ENCODE measurements at places on chromosomes 5 and 9.

DNA sequence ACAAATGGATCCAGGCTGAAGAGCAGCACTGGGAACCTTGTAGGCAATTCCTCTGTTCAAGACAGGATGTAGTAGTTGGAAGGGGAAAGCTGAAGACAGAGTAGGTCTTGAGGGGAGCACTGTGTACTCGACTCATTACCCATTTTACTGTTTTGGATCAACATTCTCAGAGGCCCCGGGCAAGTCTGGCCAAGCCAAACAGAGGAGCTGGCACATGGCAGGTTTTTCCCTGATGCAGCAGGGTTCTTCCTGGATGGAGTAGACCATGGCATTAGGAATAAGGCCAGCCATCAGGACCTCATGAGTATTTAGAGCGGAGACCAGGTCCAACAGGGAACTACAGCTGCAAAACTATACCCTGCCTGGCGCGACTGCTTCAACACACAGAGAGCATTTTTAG is 4.4 kb downstream of the SVEP1 start:
- H3K4me3 ChIP-seq: no peak overlapping the region
- no peaks in the 10 kb centered on the region for H3K4me1 ChIP-seq
- H3K36me3 ChIP-seq: no peaks in the 10 kb centered on the region
- H3K27ac ChIP-seq: no peak overlapping the region
- no peak for DNase-seq

GRCh38 chr5:149665416-149666175 is 64.5 kb upstream of the PPARGC1B start:
- no peaks in the 10 kb centered on the region for H3K4me1 ChIP-seq
- H3K4me3 ChIP-seq: no peak overlapping the region
- DNase-seq: peak; percentile 36
- no peaks in the 10 kb centered on the region for H3K27me3 ChIP-seq

GRCh38 chr9:136021171-136021871 is 60.1 kb upstream of the UBAC1 start:
- peak; percentile 67 for DNase-seq
- no peak overlapping the region for H3K27ac ChIP-seq
- H3K27me3 ChIP-seq: no peaks in the 10 kb centered on the region
- no peaks in the 10 kb centered on the region for H3K36me3 ChIP-seq

DNA sequence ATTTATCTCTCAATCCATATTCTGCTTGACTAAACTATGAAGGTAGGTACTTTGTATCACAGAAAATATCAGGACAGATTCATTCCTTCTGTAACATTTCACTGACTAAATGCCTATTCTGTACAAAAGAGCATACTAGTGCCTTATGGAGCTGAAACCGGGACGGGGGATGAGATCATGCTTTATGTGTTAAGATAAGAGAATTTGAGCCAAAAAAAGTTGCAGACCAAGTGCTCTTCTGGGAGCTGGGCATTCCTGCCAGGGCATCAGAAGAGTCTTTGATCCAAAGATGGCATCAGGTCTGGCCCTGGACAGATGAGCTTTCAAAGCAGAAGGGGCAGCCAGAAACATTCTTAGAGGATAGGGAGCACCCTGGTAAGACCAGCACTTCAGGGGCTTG is 27.5 kb upstream of the GLIPR2 start:
- H3K27me3 ChIP-seq: no peaks in the 10 kb centered on the region
- H3K27ac ChIP-seq: no peak overlapping the region
- H3K4me1 ChIP-seq: no peaks in the 10 kb centered on the region

GRCh38 chr5:88667496-88668201 is 215.3 kb downstream of the MEF2C start:
- H3K27ac ChIP-seq: peak overlapping the region; percentile 89
- no peaks in the 10 kb centered on the region for H3K36me3 ChIP-seq
- peak overlapping the region; percentile 57 for H3K4me3 ChIP-seq
- peaks cover 5% of the 10 kb centered on the region for H3K4me1 ChIP-seq
- DNase-seq: peak; percentile 79

- no peaks in the 10 kb centered on the region for H3K4me1 ChIP-seq
- no peak overlapping the region for H3K4me3 ChIP-seq
- DNase-seq: no peak
- no peaks in the 10 kb centered on the region for H3K36me3 ChIP-seq
- no peak overlapping the region for H3K27ac ChIP-seq
Measured at GRCh38 chr5:73405691-73406090, 42.9 kb downstream of the FOXD1 start.

- H3K27me3 ChIP-seq: no peaks in the 10 kb centered on the region
- no peak overlapping the region for H3K4me3 ChIP-seq
- no peak for DNase-seq
- H3K36me3 ChIP-seq: no peaks in the 10 kb centered on the region
- no peaks in the 10 kb centered on the region for H3K4me1 ChIP-seq
Measured at GRCh38 chr5:59790776-59791475, 102.6 kb downstream of the PDE4D start.

DNA sequence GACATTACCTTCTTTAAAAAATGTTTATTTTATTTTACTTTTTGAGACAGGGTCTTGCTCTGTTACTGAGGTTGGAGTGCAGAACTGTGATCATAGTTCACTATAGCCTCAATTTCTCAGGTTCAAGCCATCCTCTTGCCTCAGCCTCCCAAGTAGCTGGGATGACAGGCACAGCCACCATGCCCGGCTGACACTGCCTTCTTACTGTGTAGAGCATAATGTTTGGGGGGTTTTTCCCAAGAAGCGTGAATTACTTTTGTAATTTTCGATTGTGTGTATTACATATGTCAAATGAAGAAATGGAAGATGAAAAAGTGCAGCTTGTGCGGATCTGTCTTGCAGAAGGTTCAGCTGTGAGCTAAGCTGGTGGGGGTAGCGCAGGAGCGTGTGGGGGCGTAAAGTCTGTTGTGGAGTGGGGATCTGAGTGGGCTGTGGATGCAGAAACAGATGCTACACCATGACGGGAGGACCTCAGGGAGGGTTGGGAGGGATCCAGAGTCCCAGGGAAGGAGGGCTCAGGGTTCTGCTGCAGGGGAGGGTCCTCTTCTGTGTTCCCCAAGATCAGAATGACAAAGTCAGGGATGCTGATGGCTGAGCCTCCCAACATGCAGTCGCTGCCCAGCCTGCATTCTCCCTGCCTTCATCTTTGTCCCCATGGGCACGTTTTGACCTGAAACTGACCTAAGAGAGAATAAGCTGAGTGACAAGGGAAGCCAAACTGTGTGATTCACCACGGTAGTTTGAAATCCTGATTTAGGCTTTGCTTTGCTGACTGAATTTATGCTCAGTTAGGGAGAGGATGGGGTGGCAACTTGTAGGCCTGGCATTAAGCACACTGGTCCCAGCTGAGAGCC is 6.8 kb upstream of the ANKRD33B start:
- H3K4me3 ChIP-seq: no peak overlapping the region
- no peak for DNase-seq
- peaks cover 2% of the 10 kb centered on the region for H3K27me3 ChIP-seq
- peaks cover 11% of the 10 kb centered on the region for H3K4me1 ChIP-seq
- H3K27ac ChIP-seq: no peak overlapping the region
- no peaks in the 10 kb centered on the region for H3K36me3 ChIP-seq

DNA sequence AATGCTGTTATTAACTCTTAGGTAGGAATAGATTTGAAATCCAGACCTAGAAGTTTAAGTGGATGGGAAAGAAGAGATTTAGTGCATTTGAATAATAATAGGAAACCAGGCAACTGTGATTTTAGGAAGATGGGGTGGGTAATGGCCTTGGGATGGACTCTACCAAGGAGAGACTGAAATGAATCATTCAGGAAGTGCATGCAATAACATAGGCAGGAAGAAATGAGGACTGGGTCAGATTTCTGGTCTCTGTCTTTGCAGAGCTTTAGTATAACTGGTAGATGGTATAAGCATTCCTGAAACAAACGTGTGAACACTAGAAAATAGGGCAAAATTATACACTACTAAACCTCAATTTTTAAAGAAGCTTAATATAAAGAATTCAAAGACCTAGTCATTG is 274.4 kb upstream of the CLINT1 start:
- DNase-seq: no peak
- H3K27me3 ChIP-seq: no peaks in the 10 kb centered on the region
- no peaks in the 10 kb centered on the region for H3K36me3 ChIP-seq
- no peak overlapping the region for H3K4me3 ChIP-seq
- no peak overlapping the region for H3K27ac ChIP-seq
- H3K4me1 ChIP-seq: peaks cover 10% of the 10 kb centered on the region

- no peaks in the 10 kb centered on the region for H3K4me1 ChIP-seq
- no peak overlapping the region for H3K27ac ChIP-seq
- H3K4me3 ChIP-seq: no peak overlapping the region
- no peak for DNase-seq
Measured at GRCh38 chr5:90112033-90112692, 297.4 kb downstream of the CETN3 start.

GRCh38 chr5:33894566-33894965 is 2.8 kb upstream of the ADAMTS12 start:
- H3K27ac ChIP-seq: no peak overlapping the region
- H3K4me1 ChIP-seq: peaks cover 11% of the 10 kb centered on the region
- DNase-seq: no peak
- no peak overlapping the region for H3K4me3 ChIP-seq

DNA sequence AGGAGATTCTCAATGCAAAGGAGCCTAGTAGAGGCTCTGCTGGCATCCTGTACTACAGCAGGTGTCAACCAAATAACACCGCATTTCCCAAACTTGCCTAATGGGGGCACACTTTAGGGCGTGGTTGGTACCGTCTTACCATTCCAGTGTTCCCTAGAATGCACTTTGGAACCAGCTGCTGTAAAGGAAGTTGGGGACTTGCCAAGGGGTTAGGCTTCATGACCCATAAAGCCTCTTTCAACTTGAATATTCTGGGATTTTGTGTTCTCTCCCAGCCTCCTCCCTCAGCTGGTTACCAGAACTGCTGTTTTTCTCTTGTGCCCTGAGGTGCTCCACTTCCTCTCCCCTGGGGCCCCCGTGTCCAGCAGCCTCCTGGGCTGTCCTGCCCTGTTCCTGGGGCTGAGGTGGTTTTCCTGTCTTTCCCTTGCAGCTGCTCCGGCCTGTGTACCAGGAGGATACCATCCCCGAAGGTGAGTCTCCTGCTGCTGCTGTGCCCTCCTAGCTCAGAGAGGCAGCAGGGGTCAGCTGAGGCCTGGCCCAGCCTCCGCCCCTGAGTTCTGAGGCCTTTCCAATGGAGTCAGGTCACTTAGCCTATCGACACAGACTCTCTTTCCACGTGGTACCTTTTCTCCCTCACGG is 44.7 kb downstream of the RGS3 start:
- H3K27me3 ChIP-seq: no peaks in the 10 kb centered on the region
- H3K4me1 ChIP-seq: peaks cover 3% of the 10 kb centered on the region
- DNase-seq: peak; percentile 70
- no peak overlapping the region for H3K27ac ChIP-seq
- no peak overlapping the region for H3K4me3 ChIP-seq

DNA sequence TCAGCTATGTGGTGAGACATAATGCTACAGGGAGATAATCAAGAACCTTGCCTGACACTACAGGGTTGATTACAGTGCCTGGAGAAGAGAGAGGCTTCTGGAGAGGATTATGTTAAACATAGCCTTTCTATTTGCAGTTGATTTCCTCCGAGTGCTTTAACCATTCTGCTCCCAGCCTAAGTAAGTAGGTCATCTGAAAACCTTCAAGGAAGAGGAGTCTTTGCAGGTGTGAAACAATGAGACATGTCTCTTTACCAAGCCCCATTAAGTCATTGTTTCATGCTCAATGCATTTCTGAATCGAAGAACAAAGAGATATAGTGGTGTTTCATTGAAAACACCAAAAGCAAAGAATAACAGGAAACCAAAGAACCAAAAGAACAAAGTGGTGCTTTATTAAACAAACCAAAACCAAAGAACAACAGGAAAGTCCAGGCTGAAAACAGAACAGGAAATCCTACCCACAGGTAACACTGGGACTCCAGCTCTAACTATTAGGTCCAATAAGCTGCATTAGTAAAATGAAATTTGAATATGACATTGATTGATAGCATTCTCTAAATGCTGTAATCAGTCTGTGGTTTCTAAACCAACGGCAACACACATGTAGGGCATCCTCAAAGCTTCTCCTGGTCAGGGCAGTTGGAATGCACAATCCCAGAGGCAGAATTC is 113.3 kb upstream of the SPATA31D4 start:
- H3K4me3 ChIP-seq: no peak overlapping the region
- peaks cover 4% of the 10 kb centered on the region for H3K27me3 ChIP-seq

- peaks cover 48% of the 10 kb centered on the region for H3K36me3 ChIP-seq
- H3K27ac ChIP-seq: peak overlapping the region; percentile 42
- peaks cover 19% of the 10 kb centered on the region for H3K4me1 ChIP-seq
- no peak overlapping the region for H3K4me3 ChIP-seq
Measured at GRCh38 chr5:147407094-147407681, 102.7 kb downstream of the DPYSL3 start.

DNA sequence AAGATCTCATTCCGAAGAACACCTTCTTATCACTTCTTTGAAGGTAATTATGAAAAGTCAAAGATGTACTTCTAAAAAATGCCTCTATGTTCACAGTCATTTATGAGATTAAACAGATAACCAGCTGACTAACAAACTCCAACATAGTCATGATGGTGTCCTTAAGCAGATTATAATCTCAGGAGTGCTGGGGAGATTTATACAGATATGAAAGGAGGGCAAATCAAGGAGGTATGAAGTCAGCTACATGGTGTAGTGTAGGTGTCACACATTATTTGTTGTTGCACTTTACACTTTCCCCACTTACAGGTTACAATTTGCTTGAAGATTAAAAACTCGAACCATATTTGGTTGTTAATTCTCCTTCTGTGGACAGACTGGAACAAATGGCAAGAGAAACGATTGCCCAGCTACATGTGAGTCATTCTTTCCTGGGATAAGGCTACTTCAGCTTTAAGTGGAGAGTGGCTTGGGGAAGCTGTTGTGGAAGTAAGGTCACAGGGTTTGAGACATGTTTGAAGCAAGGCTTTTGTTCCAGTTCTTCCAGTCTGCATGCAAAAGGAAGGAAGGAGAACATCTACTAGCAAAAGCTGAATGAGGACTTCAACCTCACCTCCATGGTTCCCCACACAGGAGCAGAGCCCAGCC is 320.1 kb downstream of the ADGRV1 start:
- H3K36me3 ChIP-seq: peaks cover 4% of the 10 kb centered on the region
- no peak for DNase-seq
- no peaks in the 10 kb centered on the region for H3K27me3 ChIP-seq
- no peak overlapping the region for H3K4me3 ChIP-seq
- H3K4me1 ChIP-seq: peaks cover 10% of the 10 kb centered on the region

GRCh38 chr5:131084436-131084835 is 80.6 kb downstream of the HINT1 start:
- H3K4me1 ChIP-seq: no peaks in the 10 kb centered on the region
- no peak overlapping the region for H3K4me3 ChIP-seq

GRCh38 chr5:143405063-143405848 is 1.8 kb upstream of the NR3C1 start:
- no peaks in the 10 kb centered on the region for H3K27me3 ChIP-seq
- peak overlapping the region; percentile 84 for H3K27ac ChIP-seq
- peaks cover 3% of the 10 kb centered on the region for H3K4me1 ChIP-seq
- H3K4me3 ChIP-seq: peak overlapping the region; percentile 85

DNA sequence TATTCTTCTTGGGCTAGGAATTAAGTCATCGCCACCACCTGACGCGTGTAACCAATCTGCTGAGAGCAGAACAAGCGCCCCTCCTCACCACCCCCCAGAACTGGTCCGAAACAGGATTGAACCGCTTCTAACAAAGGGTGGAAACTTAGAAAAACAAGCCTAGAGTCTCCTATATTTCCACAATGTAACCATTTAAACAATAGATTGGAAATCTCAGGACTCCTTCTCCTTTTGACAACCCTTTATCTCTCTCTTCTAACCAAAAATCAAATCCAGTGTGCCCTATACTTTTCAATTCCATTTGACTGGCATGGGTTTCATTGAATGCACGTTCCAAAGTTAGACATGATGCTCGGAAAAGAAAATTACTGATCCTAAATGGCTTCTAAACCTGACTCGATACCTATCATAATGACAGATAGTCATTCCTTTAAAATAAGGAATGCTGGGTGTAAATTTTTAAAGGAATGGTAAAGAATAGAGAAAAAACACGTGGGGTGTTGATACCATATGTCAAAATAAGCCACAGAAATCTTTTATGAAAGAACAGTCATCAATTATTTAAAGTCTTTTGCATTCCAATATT is 1.2 kb downstream of the ARRDC3 start:
- no peaks in the 10 kb centered on the region for H3K4me1 ChIP-seq
- peak; percentile 78 for DNase-seq
- peak overlapping the region; percentile 96 for H3K27ac ChIP-seq
- peak overlapping the region; percentile 95 for H3K4me3 ChIP-seq

Data from endodermal cell (in vitro differentiated cells).